ENCODE measurements at places on chromosomes 11 and 22. TPM values are rescaled to one million over a fixed set of nuclear protein-coding genes. Genes with fewer than 3 reads are reported as not detected.

Gene RAB38
- 0.28 TPM for total RNA-seq

Gene SCGB1C1
- not detected for total RNA-seq

Gene TUB
- total RNA-seq, result not detected

GRCh38 chr11:47243454-47243853 is 5.2 kb downstream of the ACP2 start:
- DNase-seq, result no peak

- no peak for DNase-seq
Observed at GRCh38 chr11:27358296-27358695, 4.7 kb downstream of the CCDC34 start.

DNA sequence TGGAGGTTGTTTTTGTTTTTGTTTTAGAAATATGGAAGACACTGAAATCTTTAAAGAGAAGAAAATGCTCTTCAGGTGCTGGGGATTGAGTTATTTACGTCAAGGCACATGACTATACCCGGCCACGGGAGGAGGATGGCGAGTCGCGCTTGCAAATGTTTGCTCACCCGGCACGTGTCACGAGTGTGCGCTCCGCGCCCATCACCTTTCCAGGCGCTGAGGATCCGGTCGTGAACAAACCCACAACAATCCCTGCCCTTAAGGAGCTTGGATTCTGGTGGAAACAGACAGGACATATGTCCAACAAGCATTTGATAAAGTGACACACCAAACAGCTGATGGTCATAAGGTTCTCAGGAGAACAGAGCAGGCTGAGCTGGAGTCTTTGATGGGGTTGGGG is 715.5 kb downstream of the BRD1 start:
- DNase-seq, result no peak

DNA sequence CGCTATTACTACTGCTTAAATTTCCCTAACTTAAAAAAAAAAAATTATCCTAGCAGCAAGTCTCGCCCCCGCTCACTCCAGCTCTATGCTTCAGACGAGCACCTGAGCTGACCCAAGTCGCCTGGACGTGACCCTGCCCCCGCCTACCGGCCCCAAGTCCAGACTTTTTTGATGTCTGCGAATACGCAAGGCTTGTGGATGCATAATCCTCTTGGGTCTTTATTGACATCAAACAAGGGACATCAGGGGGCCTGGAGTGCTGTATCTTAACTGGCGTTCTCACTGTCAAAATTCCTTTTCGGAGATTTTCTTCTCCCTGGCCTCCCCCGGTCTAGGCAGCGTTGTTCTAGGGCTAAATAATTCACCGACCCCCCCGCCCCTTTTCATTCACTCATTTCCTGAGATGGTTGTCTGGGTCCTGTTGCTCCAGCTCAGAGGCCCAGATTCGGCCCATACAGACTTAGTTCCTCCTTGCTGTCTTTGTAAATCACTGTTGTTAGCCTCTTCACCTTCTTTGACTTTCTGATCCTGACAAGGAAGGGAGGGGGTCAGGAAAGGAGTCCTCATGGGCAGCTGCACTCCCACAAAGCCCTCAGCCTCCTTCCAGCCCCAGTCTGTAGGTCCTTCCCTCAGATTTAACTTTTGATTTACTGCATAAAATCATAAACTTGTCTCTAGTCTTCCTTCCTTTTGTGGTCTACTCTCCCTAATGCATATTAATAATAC is 601 bp upstream of the LRP4 start:
- no peak for DNase-seq

- DNase-seq, result no peak
Observed at GRCh38 chr22:28244757-28245156, 325.7 kb upstream of the PITPNB start.
